ENCODE measurements at places on chromosomes 4 and X. TPM values are rescaled to one million over a fixed set of nuclear protein-coding genes. Genes with fewer than 3 reads are reported as not detected.

DNA sequence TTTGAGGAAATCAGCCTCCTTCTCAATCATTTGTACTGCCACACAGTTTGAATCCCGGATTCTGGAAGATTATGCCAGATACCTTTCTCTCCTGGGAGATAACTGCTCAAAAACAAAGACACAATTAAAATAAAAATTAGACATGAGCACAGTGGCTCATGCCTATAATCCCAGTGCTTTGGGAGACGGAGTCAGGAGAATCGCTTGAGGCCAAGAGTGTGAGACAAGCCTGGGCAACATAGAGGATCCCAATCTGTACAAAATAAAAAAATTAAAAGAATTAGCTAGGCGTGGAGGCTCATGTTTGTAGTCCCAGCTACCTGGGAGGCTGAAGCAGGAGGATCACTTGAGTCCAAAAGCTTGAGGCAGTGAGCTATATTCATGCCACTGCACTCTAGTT, 376.3 kb upstream of the ZFP42 start:
- no peak for DNase-seq

GRCh38 chr4:42608551-42608950, 48.4 kb downstream of the ATP8A1 start:
- DNase-seq = no peak

- DNase-seq = no peak
These were observed 573 bp downstream of the HTR2C start for GRCh38 chrX:114584375-114584943.

DNA sequence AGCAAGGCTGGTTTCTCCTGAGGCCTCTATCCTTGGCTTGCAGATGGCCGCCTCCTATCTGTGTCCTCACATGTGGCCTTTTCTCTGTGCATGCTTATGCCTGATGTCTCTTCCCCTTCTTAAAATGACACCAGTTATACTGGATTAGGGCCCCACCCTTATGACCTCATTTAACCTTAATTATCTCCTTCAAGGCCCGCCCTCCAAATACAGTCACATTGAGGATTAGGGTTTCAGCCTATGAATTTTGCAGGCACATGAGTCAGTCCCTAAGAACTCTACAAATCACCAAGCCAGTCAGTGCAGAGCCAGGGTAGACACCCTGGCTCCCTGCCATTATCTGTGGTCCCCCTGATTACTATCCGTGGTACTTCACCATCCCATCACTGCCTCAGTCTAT, 51.6 kb downstream of the MAML3 start:
- DNase-seq = no peak

- DNase-seq = no peak
These were observed 11.7 kb downstream of the MSX1 start for GRCh38 chr4:4871242-4871572.

DNA sequence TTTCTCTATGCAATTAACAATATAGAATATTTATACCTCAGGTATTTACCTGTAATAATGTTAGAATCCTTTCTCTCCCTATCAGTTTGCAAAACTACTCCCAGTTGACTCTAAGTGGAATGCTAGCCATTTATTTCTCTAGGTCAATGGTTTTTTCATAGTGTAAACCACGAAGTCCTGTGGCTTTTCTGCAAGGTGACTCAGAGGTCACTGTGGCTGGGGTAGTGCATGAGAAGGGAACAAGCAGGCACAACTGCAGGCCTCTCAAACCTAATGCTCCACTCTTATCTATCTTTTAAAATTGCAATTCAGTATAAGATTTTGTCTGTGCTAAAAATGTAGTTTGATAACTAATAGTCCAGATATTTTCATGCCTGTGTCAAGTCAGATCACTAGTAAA, 159.4 kb downstream of the ANTXR2 start:
- DNase-seq = no peak

GRCh38 chr4:53601251-53601764, 10.0 kb upstream of the LNX1 start:
- DNase-seq = no peak

DNA sequence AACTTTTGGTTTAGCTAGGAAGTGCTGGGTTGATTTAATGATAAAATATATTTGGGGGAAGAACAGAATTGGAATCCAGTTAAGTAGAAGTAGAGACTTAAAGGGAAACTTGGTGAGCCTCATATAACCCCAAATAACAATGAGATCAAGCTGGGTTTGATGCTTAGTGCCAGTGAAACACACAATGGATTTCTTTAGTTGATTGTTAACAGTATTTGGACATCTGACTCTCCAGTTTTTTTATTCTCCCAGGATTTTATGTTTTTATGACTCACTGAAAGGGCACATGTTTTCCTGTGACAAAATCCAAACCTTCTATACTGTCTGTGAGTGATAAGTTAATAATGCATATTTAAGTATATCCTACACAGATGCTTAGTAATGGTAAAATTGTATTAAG, 2.7 kb upstream of the NEUROG2 start:
- DNase-seq = no peak

ERVMER34-1 gene
- polyA plus RNA-seq = 4.3 TPM

GAGE2A gene
- not detected for polyA plus RNA-seq
